ENCODE measurements at places on chromosomes 5 and 9.

DNA sequence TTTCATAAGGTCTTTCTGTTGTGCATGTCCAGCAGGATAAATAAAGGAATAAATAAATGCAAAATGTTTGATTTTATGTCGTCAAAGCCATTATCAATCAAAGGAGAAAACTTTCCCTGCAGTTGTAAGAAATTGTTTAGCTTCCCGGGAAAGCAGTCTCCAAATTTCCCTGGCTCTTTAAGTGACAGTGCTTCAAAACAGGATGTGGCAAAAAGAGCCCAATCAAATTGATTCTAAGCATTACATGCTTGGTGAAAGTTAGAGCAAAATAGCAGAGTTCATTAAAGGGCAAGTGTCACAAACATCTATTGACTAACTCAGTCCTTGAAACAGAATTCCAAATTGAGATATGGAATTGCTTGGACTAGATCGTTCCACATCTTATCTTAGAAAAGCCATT lies 704.1 kb downstream of the PRELID2 start:
- DNase-seq, result no peak

GRCh38 chr5:122909470-122910100 lies 64.2 kb downstream of the SNX24 start:
- no peak for DNase-seq

DNA sequence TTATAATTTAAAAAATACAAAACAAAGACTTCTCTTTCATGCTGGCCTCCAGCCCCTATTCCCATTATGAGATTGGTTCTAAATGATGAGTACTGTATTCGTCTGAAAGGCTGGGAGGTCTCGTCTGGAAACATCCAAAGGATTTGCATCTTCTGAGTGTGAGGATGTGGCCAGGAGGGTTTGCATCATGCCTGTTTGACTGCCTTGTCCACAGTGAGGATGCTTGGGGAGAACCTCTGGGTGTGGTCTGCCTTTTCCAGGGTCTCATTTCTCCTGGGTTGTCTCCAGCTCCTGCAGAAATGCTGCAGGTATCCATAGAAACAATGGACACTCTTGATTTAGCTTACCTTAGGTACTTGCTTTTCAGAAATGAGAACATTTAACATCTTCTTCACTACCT lies 26.4 kb upstream of the CXCL14 start:
- DNase-seq, result no peak

DNA sequence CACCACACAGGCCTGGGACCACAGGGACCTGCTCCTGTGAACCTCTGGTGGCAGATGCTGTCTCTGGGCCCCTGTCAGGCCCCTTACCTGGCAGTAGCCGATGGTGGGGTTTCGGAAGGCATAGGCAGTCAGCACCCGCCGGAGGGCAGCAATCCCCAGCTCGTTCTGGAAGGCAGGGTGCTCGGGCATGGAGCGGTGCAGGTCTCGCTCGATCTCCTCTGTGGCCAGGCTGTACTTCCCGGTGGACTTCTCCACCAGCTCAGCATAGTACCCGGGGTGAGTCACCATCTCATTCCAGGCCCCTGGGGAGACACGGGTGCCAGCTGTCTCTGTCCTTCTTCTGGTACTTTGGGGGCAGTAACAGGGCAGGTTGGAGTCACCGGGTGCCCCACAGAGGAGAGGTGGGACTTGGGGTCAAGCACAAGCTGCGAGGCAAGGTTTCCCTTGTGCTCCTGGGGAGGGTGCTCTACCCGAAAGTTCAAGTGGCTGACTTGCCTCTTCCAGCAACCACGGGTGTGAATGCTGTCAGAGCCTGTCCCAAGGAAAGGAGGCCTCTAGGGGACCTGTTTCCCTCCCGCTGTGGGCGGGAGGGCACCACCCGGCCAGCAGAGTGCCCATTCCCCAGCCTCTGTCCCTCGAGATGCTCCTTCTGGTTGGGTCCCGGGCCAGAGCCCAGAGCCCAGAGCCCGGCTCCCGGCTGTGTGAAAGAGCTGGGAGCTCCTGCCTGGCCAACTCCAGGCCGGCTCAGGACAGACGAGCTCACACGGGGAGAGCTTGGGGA lies 19.8 kb upstream of the MRNIP start:
- DNase-seq, result no peak

GRCh38 chr5:160824301-160825001 lies 27.6 kb downstream of the ATP10B start:
- no peak for DNase-seq

GRCh38 chr5:8333977-8334376 lies 465.0 kb downstream of the MTRR start:
- no peak for DNase-seq

DNA sequence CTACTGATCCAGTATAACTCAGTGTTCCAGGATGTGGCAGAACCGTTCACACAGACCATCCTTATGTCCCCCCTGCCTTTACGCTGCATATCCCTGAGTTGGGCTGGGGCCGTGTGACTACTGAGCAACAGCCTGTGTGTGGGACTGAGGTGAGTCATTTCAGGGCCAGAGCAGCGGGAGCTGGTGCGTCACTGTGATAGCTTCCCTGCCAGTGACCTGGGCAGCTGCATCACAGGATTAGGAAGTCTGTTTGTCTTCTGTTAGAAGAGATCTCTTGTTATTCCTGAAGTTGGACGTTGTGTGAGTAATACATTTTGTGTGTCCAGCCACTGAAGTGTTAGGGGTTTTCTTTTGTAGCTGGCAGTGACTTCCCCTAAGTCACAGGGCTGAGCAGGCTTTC lies 35.6 kb downstream of the TPPP start:
- DNase-seq, result no peak

- DNase-seq, result no peak
These were observed 67.5 kb upstream of the ERCC6L2 start for GRCh38 chr9:95808011-95808410.

DNA sequence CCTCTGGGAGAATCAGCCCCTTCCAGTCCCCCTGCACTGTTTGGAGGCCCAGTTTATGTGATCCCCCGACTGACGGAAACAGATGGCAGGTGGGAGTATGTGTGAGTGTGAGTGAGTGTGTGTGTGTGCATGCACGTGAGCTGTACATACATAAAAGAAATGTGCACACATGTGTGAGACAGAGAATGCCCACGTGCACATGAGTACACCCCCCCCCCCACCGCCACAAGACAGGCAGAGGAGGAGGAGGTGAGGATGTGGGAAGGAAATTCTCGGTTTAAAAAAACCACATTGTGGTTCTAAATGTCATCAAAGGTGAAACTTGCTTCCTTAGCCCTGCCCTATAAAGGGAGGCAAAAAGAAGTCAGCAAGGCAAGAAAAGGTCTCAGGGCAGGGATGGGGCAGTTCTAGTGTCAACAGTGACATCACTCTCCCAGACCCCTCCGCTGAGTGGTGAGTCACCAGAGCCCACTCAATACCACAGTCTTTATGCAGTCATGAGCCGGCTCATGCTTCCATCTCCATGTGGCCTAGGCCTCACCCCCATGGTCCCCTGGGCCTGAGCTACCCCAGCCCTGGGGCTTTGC lies 79.2 kb upstream of the HSPA9 start:
- peak; percentile 68 for DNase-seq

- no peak for DNase-seq
These were observed 58.4 kb downstream of the SLC1A3 start for GRCh38 chr5:36664766-36665165.

DNA sequence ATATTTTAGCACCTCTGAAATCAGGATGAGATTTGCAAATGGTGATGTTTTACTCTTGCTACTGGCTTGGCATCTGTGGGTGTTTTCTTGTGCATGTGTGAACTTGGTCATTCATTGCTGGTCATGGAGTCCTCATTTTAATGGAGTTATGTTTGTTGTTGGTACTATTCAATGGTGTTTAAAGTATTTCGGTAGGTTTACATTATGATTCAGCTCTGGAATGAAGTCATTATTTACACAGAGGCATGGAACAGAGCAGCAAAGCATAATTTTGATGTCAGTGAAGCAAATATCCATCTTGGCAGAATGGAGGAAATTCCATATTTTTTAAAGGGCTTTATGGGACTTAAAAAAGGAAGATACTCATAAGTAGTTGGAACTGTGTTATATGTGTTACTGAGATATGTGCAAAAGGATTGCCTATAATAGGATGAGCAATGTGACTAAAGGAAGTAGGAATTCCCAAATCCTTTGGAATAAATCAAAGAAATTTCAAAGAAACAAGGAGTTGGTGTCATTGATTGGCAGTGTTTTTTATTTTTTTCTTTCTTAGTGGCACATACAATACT lies 147.4 kb downstream of the ACTBL2 start:
- no peak for DNase-seq

DNA sequence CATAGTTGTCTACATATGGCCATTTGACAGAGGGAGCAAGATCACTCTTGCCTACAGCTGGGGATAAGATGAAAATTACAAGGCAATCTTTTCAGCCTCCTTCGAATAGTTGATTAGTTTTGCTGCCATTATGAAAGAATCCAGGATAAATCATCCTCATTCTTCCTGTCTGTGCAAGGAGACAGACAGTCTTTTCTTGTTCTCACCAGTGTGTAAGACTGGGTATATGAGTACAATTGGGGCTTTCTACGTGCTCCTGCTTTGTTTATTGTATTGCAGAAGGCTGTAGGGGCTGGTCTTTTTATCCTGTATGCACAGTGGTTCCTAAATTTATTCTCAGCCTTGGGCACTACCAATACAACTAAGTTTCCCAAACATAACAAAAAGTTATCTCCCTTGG lies 76.8 kb downstream of the SPEF2 start:
- no peak for DNase-seq

DNA sequence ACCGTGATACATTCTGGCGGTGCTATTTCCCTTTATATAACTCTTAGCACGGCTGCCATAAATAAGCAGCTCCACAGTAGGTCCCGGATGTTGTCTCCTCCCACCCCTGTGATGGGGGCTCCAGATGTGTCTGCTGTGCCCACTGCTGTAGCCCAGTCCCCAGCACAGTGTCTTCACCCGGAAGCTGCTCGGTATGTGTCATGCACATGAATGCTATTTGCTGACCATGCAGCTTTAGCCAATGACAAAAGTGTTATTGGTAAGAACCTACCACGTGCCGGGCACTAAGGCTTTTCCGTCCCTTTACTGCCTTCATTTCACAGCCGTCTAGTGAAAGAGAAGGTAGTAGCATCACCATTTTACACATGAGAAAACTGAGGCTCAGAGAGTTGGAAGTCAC lies 20.2 kb downstream of the HRH2 start:
- DNase-seq, result no peak

- DNase-seq, result no peak
These were observed 109.1 kb downstream of the MACIR start for GRCh38 chr5:103367702-103368101.

GRCh38 chr5:89756955-89757354 lies 652.6 kb downstream of the CETN3 start:
- no peak for DNase-seq

- DNase-seq, result no peak
These were observed 200.1 kb downstream of the NSG2 start for GRCh38 chr5:174245516-174246075.

- no peak for DNase-seq
These were observed 47.2 kb upstream of the FBXL7 start for GRCh38 chr5:15452781-15453180.

- DNase-seq, result peak; percentile 42
These were observed 60.4 kb downstream of the USP20 start for GRCh38 chr9:129895376-129896268.

GRCh38 chr5:72917371-72917776 lies 38.5 kb upstream of the FCHO2 start:
- DNase-seq, result no peak

DNA sequence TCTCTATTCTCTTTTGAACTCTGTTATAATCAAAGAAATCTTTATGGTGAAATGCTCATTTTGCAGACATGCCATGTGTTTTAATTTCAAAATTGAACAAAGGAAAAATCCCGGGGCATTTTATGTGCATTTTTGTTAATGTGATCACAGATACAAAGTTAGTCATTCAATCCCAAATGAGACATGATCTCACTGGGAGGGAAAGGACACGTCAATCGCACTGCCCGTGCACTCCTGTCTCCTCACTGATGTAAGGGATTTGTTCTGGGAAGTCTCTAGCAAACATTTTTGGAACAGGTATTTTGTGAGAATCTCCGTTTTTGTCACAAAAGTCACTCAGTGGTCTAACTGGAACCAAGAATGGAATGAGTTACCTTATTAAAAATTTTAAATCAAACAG lies 97.9 kb upstream of the RANBP6 start:
- no peak for DNase-seq

- no peak for DNase-seq
These were observed 125.4 kb downstream of the MED27 start for GRCh38 chr9:131954299-131954698.

GRCh38 chr5:154179846-154180710 lies 10.5 kb upstream of the GALNT10 start:
- peak; percentile 12 for DNase-seq

GRCh38 chr5:103290846-103291245 lies 32.3 kb downstream of the MACIR start:
- no peak for DNase-seq

DNA sequence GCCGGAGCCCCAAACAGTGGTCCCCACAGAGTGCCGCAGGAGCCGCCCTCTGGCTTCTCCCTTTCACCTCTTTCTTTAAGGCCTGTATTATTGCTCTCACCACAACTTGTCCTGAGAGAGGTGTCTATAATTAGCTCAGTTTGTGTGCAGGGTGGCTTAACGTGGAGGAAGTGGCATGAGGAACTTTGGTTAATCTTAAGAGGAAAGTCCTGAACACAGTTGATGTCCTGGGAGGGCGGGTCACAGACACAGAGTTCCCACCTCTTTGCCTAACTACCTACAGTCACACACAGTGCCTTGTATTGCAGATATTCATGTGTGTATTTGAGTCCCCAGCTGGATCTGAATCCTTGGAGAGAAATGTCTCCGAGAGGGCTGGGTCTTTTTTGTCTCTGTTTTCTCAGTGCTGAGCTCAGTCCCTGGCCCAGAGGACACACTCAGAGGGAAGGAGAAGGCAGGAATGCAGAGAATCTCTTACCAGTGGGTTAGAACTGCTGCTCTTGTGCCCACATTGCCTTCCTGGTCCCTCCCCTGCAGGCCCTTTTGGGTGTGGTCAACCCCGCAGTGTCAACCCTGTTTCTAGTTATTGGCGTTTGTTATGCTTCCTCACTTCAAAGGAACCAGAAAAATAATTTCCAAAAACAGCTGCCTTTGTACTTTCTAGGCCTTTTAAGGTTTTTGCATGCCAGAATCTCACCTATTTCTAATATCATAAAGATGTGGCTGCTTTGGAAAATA lies 392.5 kb downstream of the KDM4C start:
- peak; percentile 10 for DNase-seq

DNA sequence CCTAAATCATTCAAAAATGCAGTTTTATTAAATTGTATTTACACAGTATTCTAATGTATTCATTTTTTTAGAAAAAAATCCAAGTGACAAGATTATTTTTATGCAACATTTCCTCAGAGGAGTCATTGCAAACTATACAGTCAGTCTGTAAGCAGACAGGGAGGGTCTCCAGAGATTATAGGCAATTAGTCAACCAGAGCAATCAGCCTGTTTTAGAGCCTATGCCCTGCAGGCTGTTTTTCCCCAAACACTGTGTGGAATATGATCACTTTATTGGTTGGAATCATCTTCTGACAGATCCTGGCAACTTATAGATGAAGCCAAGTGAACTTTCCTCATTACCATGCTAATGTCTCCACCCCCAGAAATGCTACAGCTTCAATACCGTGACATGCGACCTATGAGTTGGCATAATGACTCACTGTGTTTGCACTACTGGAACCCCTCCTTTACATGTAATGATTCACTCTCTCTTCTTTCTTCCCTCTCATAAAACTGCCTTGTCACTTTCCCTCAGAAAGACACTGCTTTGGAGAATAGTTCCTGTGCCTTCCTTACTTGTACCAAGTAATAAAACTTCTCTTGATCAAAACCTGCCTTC lies 577.7 kb upstream of the FTMT start:
- no peak for DNase-seq
